ENCODE measurements at places on chromosomes 13 and 19. TPM values are rescaled to one million over a fixed set of nuclear protein-coding genes. Genes with fewer than 3 reads are reported as not detected.

Gene IRGC
- total RNA-seq = not detected

- DNase-seq = no peak
Observed at GRCh38 chr13:43154156-43154651, 130.8 kb downstream of the DNAJC15 start.

- DNase-seq = no peak
Observed at GRCh38 chr13:90526711-90527110, 820.8 kb upstream of the MIR17HG start.

GRCh38 chr19:2600914-2601870 lies 101.3 kb downstream of the GNG7 start:
- DNase-seq = no peak

- no peak for DNase-seq
Observed at GRCh38 chr13:75416327-75417011, 65.5 kb downstream of the TBC1D4 start.

DNA sequence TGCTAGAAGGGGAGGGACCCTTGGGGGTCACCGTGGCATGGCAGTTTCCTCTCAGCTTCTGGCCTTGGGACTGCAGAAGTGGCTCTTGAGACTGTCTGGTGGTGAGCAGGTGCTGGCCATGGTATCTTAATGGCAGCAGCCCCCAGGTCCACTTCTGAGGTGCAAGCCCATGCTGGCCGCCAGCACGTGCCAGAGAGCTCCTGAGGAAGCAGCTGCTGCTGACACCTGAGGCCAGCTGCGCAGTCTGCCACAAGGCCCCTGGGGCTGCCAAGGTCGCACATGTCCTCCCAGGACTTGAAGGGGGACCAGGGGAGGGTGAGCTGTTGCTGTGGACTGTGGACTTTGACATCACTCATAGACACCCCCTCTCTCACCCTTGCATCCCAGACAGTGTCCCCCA lies 48.0 kb downstream of the NFIX start:
- DNase-seq = no peak
